ENCODE measurements at places on chromosomes 2 and 18.
A peak's percentile ranks its signal among the peaks of the same experiment; 100 is the strongest.

DNA sequence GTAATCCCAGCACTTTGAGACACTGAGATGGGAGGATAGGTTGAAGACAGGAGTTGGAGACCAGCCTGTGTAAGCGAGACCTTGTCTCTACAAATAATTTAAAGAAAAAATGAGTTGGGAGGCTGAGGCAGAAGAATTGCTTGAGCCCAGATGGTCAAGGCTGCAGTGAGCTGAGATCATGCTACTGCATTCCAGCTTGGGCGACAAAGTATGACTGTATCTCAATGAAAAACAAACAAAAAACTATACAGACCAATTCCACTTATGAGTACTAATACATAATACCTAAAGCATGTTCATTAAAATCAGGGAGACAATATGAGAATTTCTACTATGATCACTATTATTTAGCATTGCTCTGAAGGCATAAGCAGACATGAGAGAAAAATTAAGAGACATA is 12.6 kb downstream of the RNF149 start:
- DNase-seq, result peak; percentile 78

- no peak for DNase-seq
These were observed 84.3 kb upstream of the CELF4 start for GRCh38 chr18:37649930-37650329.

DNA sequence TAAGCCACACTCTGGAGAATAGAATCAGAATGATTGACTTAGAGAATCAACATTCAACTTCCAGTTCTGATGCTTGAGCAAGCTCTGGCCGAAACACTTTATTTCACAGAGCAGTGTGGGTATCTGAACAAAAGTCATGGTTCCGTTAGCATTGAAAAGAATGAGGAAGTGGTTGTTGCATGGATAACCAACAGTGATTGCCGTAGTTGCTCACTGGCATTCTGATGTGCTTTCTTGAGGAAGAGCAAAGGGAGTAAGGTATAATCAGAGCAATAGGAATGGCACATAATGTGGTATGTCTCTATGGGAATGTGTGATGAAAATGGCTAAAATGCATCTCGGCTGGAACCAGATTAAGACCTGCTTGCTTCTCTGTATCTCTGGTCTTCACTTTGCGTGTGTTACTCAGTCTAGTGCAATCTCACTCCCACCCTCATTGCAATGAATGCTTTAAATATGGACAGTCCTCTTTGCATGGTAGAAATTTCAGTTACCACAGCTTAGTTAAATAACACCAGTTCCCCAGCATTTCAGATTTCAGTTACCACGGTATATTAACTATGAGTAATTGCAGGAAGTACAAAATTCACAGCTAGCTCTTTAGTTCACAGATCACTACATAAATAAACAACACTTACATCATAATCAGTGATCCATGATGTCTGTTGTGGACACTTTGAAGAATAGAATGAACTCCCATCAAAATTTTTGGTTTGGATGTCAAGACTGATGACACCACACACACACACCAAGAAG is 7.8 kb upstream of the RAB12 start:
- DNase-seq, result no peak

GRCh38 chr2:75828826-75829225 is 118.1 kb upstream of the GCFC2 start:
- DNase-seq, result no peak

GRCh38 chr2:33110461-33110860 is 163.7 kb downstream of the LTBP1 start:
- no peak for DNase-seq

DNA sequence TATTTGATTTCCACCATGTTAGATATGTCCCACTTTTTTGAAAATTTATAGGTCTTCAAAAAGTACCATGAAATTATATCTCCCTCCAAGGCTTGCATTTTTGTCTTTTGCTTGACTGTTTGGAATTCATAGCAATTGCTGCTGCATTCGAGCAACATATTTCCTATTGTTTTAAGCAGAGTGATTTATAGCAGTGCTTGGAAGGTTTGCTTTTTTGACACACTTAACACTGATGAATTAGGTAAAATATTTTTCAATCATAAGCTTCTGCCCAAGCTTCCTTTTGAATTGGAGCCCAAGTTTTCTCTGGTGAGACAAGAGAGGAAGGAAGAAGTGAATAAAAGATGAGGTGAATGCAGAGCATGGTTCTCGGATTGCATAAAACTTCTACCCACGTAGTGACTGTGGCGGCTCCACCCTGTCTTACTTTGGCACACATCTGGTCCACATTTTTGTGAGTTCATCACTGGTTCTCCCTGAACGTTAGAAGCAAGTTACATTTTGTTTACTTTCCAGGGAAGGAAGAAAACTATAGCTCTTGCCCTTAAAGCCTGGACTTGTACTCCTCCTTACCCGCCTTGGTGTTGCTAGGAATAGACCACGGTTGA is 667.0 kb downstream of the TSN start:
- DNase-seq, result no peak

DNA sequence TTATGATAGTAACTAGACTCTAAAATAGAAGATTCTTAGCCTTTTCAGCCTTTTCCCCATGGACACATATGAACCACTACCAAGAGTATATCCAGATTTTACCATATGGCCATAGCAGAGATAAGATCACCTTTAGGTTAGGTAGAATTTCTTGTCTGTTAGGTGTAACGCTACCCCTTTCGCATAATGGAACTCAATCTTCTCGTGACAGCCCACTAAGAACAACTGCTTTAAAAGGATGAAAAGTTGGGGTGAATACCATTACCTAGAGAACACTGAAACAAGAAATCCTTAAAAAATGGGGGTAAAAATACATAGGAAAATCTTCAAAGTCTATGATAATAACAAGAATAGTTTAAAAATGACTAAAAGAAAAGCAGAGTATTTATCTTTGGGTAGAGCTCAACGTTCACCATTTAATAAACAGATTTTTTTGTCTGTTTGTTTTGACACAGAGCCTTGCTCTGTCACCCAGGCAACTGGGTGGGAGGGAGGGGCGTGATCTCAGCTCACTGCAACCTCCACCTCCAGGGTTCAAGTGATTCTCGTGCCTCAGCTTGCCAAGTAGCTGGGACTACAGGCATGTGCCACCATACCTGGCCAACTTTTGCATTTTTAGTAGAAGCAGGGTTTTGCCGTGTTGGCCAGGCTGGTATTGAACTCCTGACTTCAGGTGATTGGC is 67.2 kb downstream of the VIL1 start:
- no peak for DNase-seq

DNA sequence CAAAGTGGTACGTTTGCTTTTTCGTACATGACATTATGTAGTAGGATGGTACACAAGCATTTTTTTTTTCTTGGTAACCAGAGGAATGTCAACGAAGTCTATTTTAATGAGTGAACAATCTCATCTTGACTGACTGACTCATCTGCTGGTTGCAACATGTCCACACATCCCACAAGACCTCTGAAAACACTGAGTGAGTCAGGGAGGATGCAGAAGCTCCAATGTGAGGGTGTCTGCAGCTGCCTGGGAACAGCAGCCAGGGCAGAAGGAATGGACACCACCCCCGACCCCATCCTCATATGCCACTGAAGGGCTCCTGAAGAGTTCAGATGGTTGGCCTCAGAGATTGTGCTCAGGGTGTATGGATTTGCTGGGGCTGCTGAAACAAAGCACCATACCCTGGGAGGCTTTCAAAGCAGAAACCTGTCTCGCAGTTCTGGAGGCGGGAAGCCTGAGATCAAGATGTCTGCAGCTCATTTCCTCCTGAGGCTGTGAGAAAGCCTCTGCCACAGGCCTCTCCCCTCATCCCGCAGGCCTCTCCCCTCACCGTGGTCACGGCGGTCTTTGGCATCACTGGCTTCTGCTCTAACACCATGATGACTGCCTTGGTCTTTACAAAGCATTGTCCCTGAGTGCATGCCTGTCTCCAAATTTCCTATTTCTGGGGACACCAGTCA is 124.6 kb downstream of the LRATD1 start:
- peak; percentile 93 for DNase-seq

DNA sequence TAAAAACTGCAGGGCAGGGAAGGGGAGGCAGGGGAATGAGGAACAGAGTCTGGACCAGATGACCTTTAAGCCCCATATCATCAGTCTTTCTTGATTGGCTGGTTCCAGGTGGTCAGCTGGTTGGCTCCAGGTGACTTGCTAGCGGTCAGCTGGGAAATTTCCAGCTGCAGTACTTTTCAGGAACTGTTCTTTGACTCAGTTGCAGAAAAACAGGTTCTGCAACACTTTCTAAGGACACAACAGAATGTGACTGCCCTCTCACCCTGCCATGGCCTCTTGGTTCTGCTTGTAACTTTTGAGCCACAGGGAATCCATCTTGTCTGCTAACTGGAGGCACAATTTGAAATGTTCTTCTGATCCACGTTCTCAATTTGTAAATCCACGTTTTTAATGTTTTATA is 278.3 kb upstream of the LRATD1 start:
- DNase-seq, result no peak

GRCh38 chr2:24424387-24424786 is 64.1 kb upstream of the ITSN2 start:
- DNase-seq, result no peak

- DNase-seq, result no peak
These were observed 24.0 kb downstream of the PKDCC start for GRCh38 chr2:42071791-42072190.

GRCh38 chr18:77108001-77108692 is 24.4 kb downstream of the MBP start:
- peak; percentile 87 for DNase-seq
